ENCODE measurements at places on chromosomes 3 and 15. TPM values are rescaled to one million over a fixed set of nuclear protein-coding genes. Genes with fewer than 3 reads are reported as not detected.

GRCh38 chr15:70609889-70610288 lies 153.5 kb downstream of the UACA start:
- H3K36me3 ChIP-seq = no peaks in the 10 kb centered on the region
- no peak overlapping the region for H3K4me3 ChIP-seq
- no peak overlapping the region for H3K27ac ChIP-seq
- DNase-seq = no peak
- H3K4me1 ChIP-seq = no peaks in the 10 kb centered on the region

Gene NPTN
- total RNA-seq = 30.4 TPM

DNA sequence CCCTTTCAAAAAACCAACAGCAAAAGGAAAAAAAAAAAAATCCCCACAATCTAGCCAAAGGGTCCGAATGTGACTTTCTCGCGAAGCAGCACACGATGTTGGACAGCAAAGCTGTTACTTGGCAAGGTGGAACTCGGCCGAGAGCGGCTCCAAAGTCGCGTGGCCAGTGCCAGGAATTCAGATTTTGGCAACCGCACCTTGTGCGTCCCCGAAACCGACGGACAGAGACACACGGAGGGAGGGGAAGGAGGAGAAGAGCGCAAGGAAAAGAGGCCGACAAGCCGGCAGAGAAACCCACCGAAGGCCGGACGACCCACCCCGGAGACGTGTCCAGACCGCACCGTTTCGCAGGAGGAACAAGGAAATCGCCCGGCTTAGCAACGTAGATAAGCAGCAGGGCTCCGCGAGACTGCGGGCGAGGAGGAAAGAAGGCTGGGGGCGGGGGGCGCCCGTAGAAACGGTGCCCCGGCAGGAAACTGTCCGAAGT lies 517.3 kb downstream of the MECOM start:
- H3K36me3 ChIP-seq = no peaks in the 10 kb centered on the region
- H3K27ac ChIP-seq = no peak overlapping the region
- H3K4me3 ChIP-seq = peak overlapping the region; percentile 55
- peak; percentile 39 for DNase-seq
- H3K4me1 ChIP-seq = peaks cover 16% of the 10 kb centered on the region

Gene UBA7
- total RNA-seq = 310 TPM

Gene ZDHHC23
- 3.4 TPM for total RNA-seq

DNA sequence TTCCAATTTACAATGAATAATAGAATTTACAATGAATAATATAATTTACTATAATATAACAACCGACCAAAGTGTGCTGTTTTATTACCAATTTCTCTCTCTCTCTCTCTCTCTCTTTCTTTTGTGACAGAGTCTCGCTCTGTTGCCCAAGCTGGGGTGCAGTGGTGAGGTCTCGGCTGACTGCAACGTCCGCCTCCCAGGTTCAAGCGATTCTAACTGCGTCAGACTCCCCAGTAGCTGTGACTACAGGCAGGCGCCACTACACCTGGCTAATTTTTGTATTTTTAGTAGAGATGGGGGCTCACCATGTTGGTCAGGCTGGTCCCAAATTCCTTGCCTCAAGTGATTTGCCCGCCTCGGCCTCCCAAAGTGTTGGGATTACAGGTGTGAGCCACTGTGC lies 17.0 kb upstream of the CCNL1 start:
- H3K4me3 ChIP-seq = peak overlapping the region; percentile 70
- peak overlapping the region; percentile 24 for H3K27ac ChIP-seq
- peaks cover 22% of the 10 kb centered on the region for H3K4me1 ChIP-seq

Gene TM6SF1
- total RNA-seq = 16.3 TPM

- H3K36me3 ChIP-seq = peaks cover 27% of the 10 kb centered on the region
- no peak overlapping the region for H3K4me3 ChIP-seq
- H3K4me1 ChIP-seq = peaks cover 29% of the 10 kb centered on the region
- DNase-seq = peak; percentile 17
- H3K27ac ChIP-seq = no peak overlapping the region
These were observed 15.6 kb downstream of the ZNF710 start for GRCh38 chr15:90016721-90017120.

- peaks cover 62% of the 10 kb centered on the region for H3K4me1 ChIP-seq
- H3K27ac ChIP-seq = peak overlapping the region; percentile 95
These were observed 1.8 kb downstream of the PSTPIP1 start for GRCh38 chr15:76996526-76997401.

Gene BFSP2
- not detected for total RNA-seq

All from activated naive CD8-positive, alpha-beta T cell treated with anti-CD3 and anti-CD28 coated beads, Interleukin-2, amount 10 ng/mL, durations not matched to agents 7 days and 5 days (primary cell).